Activated CD8-positive, alpha-beta T cell treated with anti-CD3 and anti-CD28 coated beads, Interleukin-2, amount 10 ng/mL, durations not matched to agents 7 days and 5 days (primary cell): ENCODE measurements at places on chromosomes 1 and 21.
A peak's percentile ranks its signal among the peaks of the same experiment; 100 is the strongest.

GRCh38 chr1:27138368-27138767, 16.6 kb downstream of the SLC9A1 start:
- peaks cover 17% of the 10 kb centered on the region for H3K36me3 ChIP-seq
- peaks cover 66% of the 10 kb centered on the region for H3K4me1 ChIP-seq
- H3K4me3 ChIP-seq: no peak overlapping the region
- H3K27me3 ChIP-seq: no peaks in the 10 kb centered on the region
- peak overlapping the region; percentile 99 for H3K27ac ChIP-seq
- DNase-seq: no peak

DNA sequence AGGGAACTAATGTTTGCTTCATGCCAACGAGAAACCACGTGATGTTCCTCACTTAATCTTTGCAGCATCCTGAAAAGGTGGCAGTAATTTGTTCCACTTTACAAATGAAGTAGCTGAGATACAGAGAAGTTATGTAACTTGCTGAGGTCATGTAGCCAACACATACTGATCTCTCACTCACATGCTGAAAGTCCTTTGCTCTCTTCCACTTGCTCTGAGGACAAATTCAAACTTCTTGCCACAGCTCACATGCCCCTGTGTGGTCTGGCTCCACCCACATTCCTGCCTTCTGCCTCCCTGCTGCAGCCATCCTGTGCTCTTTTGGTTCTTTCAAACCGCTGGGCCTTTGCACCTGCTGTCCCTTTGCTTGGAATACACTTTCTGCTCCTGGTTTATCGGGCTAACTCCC, 55.4 kb downstream of the TMCO4 start:
- no peak overlapping the region for H3K27ac ChIP-seq
- no peak for DNase-seq
- no peaks in the 10 kb centered on the region for H3K36me3 ChIP-seq
- H3K4me3 ChIP-seq: no peak overlapping the region

DNA sequence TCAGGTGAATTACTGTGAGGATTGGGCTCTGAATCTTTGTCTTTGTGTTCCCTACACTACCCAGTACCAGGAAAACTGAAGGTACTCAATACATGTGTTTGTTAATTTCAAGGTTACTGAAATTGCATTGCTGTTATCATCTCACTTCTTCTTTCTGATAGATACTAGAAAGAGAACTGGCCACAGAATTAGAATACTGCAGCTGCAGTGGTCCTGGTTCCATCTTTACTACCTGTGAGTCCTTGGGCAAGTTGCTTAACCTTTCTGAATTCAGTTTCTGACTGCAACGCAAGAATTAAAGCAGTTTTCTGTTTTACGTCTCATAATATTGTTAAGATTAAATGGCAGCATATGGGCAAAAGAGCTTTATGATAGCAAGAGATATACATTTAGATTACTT, 263.5 kb downstream of the LMO4 start:
- H3K4me1 ChIP-seq: no peaks in the 10 kb centered on the region
- DNase-seq: no peak
- H3K27ac ChIP-seq: no peak overlapping the region
- H3K36me3 ChIP-seq: no peaks in the 10 kb centered on the region

- no peak for DNase-seq
- peaks cover 21% of the 10 kb centered on the region for H3K4me1 ChIP-seq
- H3K27me3 ChIP-seq: peaks cover 5% of the 10 kb centered on the region
- no peak overlapping the region for H3K4me3 ChIP-seq
- no peaks in the 10 kb centered on the region for H3K36me3 ChIP-seq
- H3K27ac ChIP-seq: no peak overlapping the region
Measured at GRCh38 chr1:33374336-33375105, 53.6 kb upstream of the A3GALT2 start.

DNA sequence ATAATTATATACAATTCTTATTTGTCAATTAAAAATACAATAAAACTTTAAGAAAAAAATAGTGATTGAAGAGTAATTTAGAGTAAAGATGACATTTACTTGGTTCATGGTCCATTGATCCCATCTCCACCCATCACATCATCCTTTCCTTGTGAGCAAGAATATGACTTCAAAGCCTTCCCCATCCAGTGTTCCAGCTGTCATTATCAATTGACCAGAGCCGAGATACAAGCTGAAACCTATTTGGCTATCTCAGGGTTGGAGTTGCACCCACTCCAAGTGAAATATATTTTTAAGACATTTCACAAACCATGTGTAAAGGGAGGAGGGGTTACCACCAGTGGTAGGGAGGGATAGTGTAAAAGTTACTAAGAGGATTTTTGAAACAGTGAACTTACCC, 428.9 kb upstream of the C1orf87 start:
- no peak overlapping the region for H3K27ac ChIP-seq
- no peak overlapping the region for H3K4me3 ChIP-seq
- no peaks in the 10 kb centered on the region for H3K4me1 ChIP-seq
- no peak for DNase-seq
- no peaks in the 10 kb centered on the region for H3K36me3 ChIP-seq

DNA sequence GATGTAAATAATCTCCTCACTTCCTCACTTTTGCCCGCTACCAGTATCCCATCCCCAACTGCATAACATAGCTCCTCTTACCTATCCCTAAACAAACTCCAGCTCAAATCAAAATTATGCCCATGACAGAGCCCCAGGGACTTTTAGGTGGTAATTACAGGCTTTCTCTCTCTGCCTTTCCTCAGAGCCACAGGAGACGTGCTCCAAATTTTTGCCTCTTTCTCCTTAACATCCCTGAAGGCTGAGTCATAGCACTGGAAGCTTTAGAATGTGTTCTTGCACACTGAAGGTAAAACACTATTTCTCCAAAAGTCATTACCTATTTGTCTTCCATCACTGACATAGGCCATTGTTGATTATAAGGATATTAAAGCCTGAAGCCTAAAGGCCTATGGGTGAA, 263.5 kb upstream of the PLD5 start:
- DNase-seq: no peak
- no peaks in the 10 kb centered on the region for H3K4me1 ChIP-seq
- no peaks in the 10 kb centered on the region for H3K36me3 ChIP-seq
- H3K27me3 ChIP-seq: no peaks in the 10 kb centered on the region

- H3K27ac ChIP-seq: no peak overlapping the region
- no peak for DNase-seq
- peaks cover 5% of the 10 kb centered on the region for H3K4me1 ChIP-seq
- H3K4me3 ChIP-seq: no peak overlapping the region
- H3K27me3 ChIP-seq: peaks cover 16% of the 10 kb centered on the region
- H3K36me3 ChIP-seq: no peaks in the 10 kb centered on the region
Measured at GRCh38 chr1:26098602-26099001, 13.0 kb upstream of the PDIK1L start.

GRCh38 chr1:7912743-7913557, 27.7 kb downstream of the TNFRSF9 start:
- H3K4me3 ChIP-seq: peak overlapping the region; percentile 53
- H3K36me3 ChIP-seq: no peaks in the 10 kb centered on the region
- peak overlapping the region; percentile 66 for H3K27ac ChIP-seq

DNA sequence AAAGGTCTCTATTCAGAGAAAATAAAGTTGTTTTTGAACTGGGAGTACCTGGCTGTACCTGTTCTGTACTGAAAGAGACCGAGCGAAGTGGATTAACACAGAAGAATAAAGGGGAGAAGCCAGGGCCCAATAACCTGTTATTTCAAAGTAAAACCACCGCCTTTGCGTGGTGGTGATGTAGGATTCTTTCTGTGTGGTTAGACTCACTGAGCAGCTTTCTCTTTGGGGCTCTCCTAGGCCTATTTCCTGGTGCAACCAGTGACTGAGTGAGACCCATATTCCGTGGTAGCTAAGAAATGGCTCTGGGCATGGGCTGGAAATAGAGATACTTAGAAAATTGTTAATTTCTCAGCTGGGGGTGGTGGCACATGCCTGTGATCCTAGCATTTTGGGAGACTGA, 99.9 kb downstream of the XCL2 start:
- peak overlapping the region; percentile 93 for H3K27ac ChIP-seq
- no peaks in the 10 kb centered on the region for H3K27me3 ChIP-seq
- H3K36me3 ChIP-seq: peaks cover 51% of the 10 kb centered on the region
- peaks cover 91% of the 10 kb centered on the region for H3K4me1 ChIP-seq
- DNase-seq: peak; percentile 79
- H3K4me3 ChIP-seq: peak overlapping the region; percentile 46

- H3K4me3 ChIP-seq: no peak overlapping the region
- DNase-seq: no peak
- no peaks in the 10 kb centered on the region for H3K4me1 ChIP-seq
- H3K27me3 ChIP-seq: peaks cover 2% of the 10 kb centered on the region
- H3K27ac ChIP-seq: no peak overlapping the region
Measured at GRCh38 chr1:41319807-41320711, 41.2 kb upstream of the FOXO6 start.

DNA sequence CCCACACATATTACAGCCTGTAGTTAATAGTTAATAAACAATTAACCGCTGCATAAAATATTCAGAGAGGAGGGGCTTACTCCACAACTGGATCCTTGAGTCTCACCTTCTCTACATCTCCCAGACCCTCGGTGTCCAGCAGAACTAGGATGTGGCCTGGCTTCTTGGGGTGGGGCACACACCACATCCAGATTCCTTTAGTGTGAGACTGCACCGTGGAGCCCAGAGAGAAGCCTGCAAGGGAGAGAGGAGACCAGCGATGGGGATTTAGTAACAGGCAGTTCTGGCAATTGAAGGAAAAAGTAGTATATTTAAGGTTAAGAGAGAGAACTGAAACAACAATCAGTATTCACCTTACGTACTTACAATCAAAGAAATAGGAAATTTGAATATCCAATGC, 4.9 kb downstream of the GBP1 start:
- H3K4me3 ChIP-seq: peak overlapping the region; percentile 72
- no peak overlapping the region for H3K27ac ChIP-seq
- H3K36me3 ChIP-seq: peaks cover 86% of the 10 kb centered on the region
- no peaks in the 10 kb centered on the region for H3K27me3 ChIP-seq
- H3K4me1 ChIP-seq: peaks cover 39% of the 10 kb centered on the region

DNA sequence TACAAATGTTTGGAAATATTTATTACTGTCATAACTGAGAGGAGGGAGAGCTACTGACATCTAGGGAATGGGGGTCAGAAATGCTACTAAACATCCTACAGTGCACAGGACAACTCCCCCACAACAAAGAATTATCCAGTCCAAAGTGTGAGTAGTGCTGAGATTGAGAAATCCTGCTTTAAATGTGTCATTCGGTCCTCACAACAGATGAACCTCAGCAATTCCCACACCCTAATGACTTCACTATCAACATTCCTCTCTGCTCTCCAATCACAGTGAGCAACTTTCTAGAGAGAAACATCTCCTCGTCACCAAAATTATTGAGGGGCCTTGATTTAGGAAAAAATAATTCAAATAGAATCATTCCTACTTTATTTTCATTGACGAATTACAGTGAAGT, 18.0 kb downstream of the OMA1 start:
- H3K4me1 ChIP-seq: no peaks in the 10 kb centered on the region
- no peaks in the 10 kb centered on the region for H3K27me3 ChIP-seq
- peaks cover 12% of the 10 kb centered on the region for H3K36me3 ChIP-seq
- no peak for DNase-seq
- H3K27ac ChIP-seq: no peak overlapping the region

GRCh38 chr1:12464598-12465056, 153.4 kb downstream of the DHRS3 start:
- peaks cover 25% of the 10 kb centered on the region for H3K4me1 ChIP-seq
- H3K36me3 ChIP-seq: peaks cover 55% of the 10 kb centered on the region
- H3K27ac ChIP-seq: no peak overlapping the region
- no peak overlapping the region for H3K4me3 ChIP-seq

DNA sequence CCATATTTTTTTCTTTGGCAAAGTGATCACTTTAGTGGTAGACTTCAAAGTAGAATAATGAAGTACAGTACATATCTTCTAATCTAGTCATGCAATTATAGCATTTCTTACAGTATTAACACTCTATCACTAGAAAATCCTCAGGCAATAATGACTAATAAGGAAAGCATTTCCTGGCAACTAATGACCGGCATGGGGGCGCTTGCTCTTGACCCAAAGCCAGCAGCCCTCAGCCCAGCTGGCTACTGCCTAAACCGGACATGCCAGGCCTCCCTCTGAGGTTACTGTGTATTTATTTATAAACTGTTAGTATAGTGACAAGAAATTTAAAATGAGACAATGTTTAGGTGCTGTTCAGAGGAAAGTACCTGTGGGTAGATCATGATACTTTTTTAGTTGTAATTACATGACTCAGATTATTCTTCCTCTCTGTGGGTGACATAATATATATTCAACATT, 633.8 kb downstream of the PTPRC start:
- no peak for DNase-seq
- no peak overlapping the region for H3K27ac ChIP-seq
- no peak overlapping the region for H3K4me3 ChIP-seq
- no peaks in the 10 kb centered on the region for H3K4me1 ChIP-seq

DNA sequence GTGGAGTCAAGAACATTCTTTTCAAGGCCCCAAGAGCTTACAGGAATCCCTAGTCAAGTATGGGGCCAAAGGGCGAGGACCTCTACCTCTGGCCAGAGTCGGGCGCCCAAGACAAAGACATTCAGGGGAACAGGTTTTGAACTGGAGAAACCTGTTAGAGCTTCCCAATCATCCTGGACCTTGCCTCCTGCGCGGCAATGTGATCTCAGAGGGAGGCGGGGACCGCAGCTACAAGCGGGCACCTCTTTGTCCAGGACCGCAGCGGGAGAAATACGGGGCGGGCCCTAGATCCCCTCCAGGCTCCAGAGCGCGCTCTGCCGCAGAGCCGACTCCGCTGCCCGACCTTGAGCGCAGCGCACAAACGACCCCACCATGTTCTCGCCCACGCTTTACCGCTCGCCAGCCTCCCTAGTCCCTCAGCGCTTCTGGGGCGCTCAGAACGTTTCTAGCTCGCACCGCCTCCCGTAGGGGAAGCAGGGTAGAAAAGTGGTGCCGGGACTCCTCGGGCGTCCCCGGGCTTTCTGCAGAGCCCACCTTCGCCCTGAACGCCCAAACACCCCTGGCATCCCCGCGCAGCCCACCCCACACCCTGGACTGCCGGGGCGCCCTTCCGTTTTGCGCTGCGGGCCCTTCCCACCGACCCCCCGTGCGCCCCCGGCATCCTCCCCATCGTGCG, 28.1 kb downstream of the RABIF start:
- H3K27me3 ChIP-seq: peaks cover 54% of the 10 kb centered on the region
- peak; percentile 48 for DNase-seq
- H3K4me3 ChIP-seq: peak overlapping the region; percentile 68
- no peaks in the 10 kb centered on the region for H3K36me3 ChIP-seq
- H3K27ac ChIP-seq: no peak overlapping the region

- no peak overlapping the region for H3K4me3 ChIP-seq
- peaks cover 45% of the 10 kb centered on the region for H3K4me1 ChIP-seq
- peak overlapping the region; percentile 61 for H3K27ac ChIP-seq
- H3K27me3 ChIP-seq: no peaks in the 10 kb centered on the region
Measured at GRCh38 chr1:93750955-93751354, 69.3 kb upstream of the BCAR3 start.

- no peak overlapping the region for H3K4me3 ChIP-seq
- no peaks in the 10 kb centered on the region for H3K4me1 ChIP-seq
- H3K27me3 ChIP-seq: peaks cover 3% of the 10 kb centered on the region
Measured at GRCh38 chr1:7375329-7375728, 395.8 kb upstream of the VAMP3 start.

DNA sequence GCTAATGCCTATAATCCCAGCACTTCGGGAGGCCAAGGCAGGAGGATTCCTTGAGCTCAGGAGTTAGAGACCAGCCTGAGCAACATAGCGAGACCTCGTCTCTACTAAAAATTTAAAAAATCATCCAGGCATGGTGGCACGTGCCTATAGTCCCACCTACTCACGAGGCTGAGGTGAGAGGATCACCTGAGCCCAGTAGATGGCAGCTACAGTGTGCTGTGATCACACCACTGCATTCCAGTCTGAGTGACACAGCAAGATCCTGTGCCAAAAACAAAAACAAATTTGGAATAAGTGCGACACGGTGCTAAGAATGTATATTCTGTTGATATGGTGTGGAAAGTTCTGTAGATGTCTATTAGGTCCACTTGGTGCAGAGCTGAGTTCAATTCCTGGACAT, 15.1 kb downstream of the USP33 start:
- H3K36me3 ChIP-seq: peaks cover 19% of the 10 kb centered on the region
- no peak overlapping the region for H3K27ac ChIP-seq
- no peaks in the 10 kb centered on the region for H3K27me3 ChIP-seq
- H3K4me3 ChIP-seq: no peak overlapping the region
- no peak for DNase-seq
